ENCODE measurements at places on chromosomes 4 and X.
A peak's percentile ranks its signal among the peaks of the same experiment; 100 is the strongest.

DNA sequence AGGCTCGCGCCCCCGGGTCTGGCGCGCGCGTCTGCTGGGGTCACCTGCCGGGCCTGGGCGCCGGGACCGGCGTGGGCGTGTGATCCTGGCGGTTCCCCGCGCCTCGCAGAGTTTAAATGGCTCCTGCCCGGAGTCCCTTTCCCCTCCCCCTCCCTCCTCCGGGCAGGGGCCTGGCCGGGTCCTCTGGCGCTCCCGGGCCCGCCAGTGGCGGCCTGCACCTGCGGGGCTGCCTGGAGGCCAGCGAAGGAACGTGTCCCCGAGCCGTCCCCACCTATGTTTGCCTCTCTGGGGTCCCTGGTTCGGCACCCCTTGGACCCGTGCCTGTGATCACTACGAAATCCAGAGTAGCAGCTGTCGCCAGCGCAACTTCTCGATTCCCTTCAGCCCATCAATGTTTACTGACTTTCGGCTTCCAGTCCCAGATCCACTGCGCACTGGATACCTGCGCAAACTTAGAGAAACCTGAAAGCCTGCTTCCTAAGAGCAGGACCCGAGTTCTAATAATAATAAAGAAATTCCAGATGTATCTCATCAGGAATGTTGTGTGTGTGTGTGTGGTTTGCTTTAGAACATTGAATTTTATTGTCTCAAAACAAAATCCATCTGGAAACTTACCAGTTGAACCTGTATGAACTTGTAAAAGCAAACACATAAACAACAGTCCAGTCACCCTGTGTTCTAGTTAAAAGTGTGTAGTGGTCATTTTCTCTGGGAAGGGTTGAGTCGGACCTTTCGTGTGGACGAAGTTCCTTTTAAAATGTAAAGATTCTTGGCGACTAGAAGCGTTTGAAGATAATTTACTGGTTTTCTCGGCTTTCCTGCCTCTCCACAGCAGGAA, 788 bp downstream of the SHROOM2 start:
- no peak for DNase-seq

DNA sequence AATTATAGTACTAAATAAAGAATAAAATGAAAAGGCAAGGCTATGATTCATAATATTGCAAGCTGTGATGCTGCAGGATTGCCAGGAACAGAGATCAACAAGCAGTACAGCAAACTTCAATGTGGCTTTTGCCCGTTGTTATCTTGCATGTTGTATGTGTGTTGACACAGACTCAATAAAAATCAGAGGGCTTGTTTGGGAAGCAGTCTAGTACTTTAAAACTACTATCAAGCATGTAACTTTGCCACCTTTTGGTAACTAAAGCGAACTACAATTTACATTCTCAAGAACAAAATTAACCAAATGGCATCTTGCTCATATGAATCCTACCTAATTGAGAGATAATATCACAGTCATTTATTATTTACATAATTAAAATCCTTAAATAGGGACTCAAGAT, 79.8 kb upstream of the GPM6A start:
- peak; percentile 2 for DNase-seq

DNA sequence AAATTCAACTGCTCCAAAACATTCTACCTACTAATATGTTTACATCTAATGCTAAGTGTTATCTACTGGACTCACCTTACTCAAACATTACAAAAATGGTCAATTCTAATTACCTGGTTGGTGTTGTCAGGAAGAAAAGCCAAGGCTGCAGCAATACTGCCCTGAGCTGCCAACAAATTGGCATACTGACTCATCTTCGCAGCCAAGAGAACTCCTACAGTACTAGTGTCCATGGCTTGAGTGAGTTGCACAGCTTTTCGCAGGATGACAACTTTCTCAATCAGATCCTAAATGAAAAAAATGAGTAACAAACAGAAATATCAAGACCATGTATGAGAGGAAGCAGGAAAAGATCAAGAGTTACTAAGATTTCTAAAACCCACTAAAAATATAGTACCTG, 39.6 kb downstream of the SEC31A start:
- DNase-seq: no peak

- no peak for DNase-seq
Observed at GRCh38 chr4:53654300-53654758, 63.0 kb upstream of the LNX1 start.

DNA sequence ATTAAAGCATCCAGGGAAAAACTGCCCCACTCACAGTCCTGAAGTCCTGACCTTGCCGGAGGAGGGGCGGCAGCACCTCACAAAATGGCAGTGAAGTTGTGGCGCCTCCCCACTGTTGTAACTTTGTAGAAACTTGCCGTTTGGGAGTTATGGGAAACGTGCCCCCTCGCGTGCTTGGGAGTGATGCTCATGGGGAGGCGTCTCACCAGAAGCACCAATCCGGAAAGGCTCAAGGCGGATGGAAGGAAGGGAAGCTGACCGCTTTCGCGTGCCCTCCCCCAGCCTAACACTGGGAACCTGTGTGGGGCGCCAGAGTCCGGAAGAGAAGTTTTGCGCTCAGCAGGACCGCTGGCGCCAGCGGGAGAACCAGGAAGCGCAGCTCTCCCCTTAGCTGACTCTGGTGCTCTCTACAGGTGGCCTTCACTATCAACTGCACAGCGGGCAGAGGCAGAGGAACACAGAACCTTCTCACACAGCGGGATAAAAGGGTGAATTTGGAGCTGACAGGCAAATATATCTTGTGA, at the start of the genes CT45A10 and SAGE1:
CT45A10 (minus strand) TSS at position 151 of the 524 bp plus-strand sequence. CDS start 8,100 bp downstream, outside the sequence.
SAGE1 (plus strand) TSS at position 423 of the 524 bp plus-strand sequence. CDS start 2,527 bp downstream, outside the sequence.
- DNase-seq: no peak

DNA sequence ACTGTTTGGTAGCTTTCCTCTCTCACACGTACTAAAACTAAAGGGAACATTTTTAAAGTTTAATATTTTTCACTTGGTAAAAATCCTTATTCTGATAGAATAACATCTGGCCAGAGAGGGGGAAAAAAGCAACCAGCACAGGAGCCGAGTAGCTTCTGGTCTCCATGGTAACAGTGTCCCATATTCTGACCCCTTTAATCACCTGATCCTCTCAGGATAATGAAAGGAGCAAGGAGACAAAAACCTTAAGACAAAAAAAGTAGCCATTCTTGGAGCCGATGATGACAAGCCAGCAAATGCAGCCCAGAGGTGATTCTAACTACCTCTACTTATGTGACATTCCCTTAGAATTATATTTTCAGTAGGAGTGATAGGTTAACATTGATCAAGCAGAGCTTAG, 126.6 kb downstream of the SLC39A8 start:
- DNase-seq: no peak

DNA sequence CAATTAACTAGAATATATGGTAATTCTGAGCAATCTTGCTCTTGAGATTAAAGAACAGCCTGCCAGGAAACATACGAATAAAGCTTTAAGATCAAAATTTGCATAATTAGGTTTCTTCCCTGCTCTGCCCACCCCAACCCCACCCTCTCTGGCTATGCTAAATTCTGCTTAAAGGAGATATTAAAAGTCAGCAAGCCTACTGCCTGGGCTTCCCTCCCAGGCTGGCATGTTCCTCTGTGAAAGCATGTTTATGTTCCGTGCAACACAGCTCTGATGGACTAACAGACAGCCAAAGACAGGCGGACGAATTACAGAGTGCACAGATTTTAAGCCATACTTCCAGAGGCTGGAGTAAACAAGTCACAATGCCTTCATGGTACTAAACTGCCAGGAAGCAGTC, 28.4 kb downstream of the CD99L2 start:
- no peak for DNase-seq

GRCh38 chrX:47814851-47815250, 21.9 kb upstream of the ZNF81 start:
- peak; percentile 70 for DNase-seq

All from hematopoietic multipotent progenitor cell treated with erythropoietin and hydrocortisone succinate and interleukin-3 and kit ligand, for 8 days (in vitro differentiated cells).